ENCODE measurements at places on chromosomes 3 and 15.
A peak's percentile ranks its signal among the peaks of the same experiment; 100 is the strongest.

GRCh38 chr3:170908235-170909116, at the start of gene EIF5A2:
EIF5A2 (minus strand) TSS chr3:170908637; CDS start chr3:170907806, 831 bp downstream.
- DNase-seq: peak; percentile 97

DNA sequence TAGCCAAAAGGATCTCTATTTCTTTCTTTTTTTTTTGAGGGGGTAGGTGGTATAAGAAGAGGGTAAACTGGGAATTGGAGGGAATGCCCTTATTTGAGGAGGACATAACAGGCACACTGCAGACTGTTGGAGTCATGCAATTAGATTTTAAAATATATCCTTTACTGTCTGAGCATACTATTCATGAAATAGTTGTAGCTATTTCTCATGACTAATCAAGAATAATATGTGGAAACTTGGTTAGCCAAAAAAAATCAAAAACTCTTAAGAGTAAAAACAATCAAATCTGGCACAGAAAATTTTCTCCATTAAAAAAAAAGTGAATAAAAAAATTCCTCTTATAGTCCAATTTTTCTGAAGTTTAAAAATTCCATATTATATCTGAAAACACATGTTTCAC, 174.9 kb downstream of the SCAPER start:
- DNase-seq: no peak

GRCh38 chr3:134081211-134081610, 51.5 kb upstream of the SLCO2A1 start:
- no peak for DNase-seq

DNA sequence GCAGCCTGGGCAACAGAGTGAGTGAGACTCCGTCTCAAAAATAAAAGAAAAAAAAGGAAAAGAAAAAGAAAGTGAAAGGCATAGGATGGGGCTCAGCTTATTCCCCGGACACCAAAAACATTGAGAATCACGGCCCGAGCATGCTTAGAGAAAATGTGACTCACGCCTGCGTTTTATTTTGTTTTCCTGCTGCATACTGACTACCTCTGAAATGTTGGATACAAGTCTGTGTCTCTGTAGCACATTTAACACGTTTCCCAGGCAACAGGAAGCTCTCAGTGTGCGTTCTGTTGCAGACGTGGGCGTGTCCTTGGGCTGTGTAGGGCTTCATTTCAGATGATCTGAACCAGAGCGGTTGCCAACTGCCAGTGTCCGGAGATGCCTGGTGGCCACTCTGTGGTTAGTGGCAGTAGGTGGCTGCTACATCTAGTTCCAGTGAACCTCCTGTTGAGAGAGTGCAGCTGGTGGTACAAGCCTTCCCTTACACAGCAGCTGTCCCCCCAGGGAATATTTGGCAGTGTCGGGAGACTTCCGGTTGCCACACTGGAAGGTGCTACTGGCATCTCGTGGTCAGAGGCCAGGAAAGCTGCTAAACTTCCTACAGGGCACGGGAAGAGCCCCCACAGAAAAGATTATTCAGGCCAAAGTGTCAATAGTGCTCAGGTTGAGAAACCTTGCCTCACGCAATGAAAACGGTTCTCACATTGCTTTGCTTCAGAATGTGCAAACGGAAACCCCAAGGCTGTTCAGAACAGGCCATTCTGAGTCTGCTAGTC, 3.0 kb downstream of the SLC51A start:
- DNase-seq: peak; percentile 72

- DNase-seq: no peak
Measured at GRCh38 chr3:24120434-24120833, 175.3 kb downstream of the NR1D2 start.

- no peak for DNase-seq
Measured at GRCh38 chr3:197505796-197506548, 49.8 kb downstream of the BDH1 start.

GRCh38 chr3:81620849-81621248, 140.6 kb downstream of the GBE1 start:
- DNase-seq: no peak

DNA sequence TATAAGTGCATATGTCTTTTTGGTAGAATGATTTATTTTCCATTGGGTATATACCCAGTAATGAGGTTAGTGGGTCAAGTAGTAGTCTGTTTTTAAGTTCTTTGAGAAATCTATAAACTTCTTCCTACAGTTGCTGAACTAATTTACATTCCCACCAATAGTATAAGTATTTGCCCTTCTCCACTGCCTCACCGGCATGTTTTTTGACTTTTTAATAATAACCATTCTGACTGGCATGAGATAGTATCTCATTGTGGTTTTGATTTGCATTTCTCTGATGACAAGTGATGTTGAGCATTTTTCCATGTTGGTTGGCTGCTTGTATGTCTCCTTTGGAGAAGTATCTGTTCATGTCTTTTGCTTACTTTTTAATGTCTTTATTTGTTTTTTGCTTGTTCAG, 94.1 kb upstream of the TP63 start:
- DNase-seq: no peak

GRCh38 chr15:45391746-45392583, 13.6 kb upstream of the GATM start:
- DNase-seq: no peak

DNA sequence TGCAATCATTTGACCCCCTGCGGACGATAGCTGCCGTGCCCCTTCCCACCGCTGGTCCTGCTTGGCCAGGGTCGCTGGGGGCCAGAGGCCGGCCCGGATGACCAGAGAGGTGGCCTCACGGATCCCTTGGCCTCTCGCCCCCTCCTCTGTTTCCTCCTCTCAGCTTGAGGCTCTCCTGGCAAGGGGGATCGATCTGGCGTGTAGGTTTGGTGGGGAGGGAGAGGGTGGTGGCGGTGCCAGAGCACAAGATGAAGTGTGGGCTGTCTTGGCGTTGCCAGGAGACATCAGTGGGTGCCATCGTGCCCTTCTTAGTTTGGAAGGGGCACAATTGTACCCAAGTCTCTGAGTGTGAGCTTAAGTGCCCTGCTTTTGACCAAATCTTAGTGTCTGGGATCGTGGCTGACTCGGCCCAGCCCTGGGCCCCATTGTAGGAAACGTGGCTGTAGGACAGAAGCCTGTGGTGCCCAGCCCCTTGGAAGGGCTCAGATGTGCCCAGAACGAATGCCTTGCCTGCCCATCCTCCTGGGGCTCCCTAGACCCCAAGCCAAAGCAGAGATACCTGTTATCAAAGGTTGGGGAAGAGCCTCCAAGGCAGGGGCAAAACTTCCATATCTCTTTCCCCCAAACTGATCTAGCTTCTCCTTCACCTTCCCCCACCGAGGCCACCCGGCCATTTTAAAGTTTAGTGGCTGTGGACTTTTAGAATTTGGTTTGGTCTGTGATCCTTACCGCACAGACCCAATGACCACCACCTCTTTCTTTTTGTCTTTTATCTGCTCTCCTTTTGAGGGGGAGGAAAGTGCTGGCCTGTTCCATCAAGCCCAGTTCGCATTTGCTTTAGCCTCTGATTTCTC, 14.4 kb downstream of the NR2F2 start:
- DNase-seq: peak; percentile 16

DNA sequence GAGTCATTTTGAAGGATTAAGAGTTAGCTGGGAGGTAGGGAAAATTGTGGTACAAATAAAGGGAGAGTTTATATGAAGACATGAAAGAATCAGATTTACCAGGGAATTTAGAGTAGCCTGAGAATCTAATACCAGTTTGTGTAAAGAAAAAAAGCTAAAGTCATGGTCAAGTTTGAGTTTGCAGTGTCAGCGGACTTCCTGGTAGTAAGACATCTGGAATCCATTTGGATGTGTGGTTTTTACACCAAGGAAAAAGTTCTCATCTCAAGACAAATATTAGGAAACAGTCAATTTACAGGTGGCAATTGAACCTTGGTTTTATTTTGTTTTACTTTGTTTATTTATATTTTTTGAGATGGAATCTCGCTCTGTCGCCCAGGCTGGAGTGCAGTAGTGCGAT, 1.5 kb upstream of the P2RY12 start:
- no peak for DNase-seq

GRCh38 chr15:33518421-33518820, 207.7 kb downstream of the RYR3 start:
- no peak for DNase-seq
